Fibroblast of skin of right quadriceps (primary cell): ENCODE measurements at places on chromosomes 11 and 22.
A peak's percentile ranks its signal among the peaks of the same experiment; 100 is the strongest.

DNA sequence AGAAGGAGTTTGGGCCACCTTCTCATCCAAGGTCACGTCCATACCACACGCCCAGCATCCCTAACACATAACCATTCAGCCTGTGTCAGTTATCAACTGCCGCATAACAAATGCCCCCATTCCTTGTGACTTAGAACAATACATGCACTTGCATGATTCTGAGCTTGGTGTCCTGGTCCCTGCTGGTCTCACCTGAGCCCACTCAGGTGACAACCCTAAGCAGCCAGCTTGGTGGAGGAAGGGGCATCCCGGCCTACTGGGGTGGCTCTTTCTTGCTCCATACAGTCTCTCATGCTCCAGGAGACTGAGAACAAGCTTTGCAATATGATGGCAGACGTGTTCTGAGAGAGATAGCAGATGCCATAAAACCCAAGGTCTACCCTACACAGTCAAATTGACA is 1276.9 kb downstream of the TBC1D22A start:
- DNase-seq: no peak

- no peak for DNase-seq
Measured at GRCh38 chr11:15347969-15348734, 233.4 kb downstream of the INSC start.

DNA sequence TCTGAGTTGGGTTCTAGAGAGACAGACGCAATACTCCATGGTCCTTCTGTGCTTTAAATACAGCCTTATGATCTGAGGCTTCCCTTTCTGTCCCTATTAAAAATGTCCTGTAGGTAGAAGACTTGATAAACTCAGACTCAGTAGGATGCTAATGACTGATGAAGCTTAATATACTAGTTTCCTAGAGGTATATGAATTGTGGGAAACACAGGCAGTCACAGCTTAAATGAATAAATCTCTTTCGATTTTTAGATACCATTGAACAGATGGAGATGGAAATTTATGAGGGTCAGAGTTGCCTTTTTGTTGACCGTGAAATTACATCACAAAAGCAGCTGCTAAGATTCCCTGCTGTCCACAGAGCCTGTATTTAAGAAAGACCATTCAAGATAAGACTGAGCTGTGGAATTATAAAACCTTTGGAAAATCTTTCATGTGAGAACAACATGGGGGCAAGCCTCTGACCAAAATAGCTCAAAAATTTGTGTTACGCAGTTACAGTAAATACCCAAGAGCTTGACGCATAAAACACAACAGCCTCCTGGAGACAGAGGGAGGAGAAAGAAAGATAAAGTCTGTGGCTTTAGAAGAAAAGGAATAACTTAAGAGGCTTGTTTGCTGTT is 172.3 kb downstream of the AASDHPPT start:
- DNase-seq: peak; percentile 18

GRCh38 chr11:12270215-12270797 is 107.1 kb upstream of the PARVA start:
- no peak for DNase-seq

- DNase-seq: no peak
Measured at GRCh38 chr22:48478529-48479265, 1349.0 kb downstream of the BRD1 start.
